ENCODE measurements at places on chromosomes 5 and 9.

DNA sequence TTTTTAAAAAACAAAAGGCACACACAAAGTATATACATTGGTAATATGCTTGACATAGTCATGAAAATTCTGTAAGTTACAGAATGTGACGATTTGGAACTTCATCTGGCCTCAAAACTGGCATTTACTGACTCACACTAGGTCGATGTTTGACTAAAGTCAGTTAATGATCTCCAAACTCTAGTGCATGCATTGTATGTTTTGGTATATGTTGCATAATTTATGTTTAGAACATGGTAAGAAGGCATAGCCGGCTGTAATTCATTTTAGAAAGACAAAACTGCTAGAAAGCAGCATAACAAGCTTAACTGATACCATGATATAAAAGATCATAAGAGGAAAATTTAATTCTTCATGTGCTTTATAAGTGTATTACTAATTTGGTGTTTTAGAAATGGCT, 58.6 kb upstream of the RICTOR start:
- no peak for DNase-seq

DNA sequence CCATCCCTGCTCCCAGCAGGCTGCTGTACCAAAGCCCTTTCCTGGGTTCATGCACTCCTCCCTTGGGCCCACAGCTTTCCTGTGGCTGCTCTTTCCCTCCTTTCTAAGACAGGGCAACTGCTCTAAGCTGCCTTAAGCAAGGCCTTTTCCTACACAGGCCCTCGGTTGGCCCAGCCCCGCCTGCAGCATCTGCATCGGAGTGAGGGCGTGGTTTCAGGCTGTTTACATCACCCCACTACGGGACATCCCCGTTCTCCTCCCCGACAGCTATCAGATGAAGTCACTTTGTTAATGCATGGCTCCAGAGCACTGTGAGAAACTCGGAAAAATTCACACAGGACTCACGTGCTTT, 3.4 kb downstream of the DPH7 start:
- DNase-seq: no peak

GRCh38 chr5:13250464-13251291, 693.8 kb downstream of the DNAH5 start:
- DNase-seq: no peak

GRCh38 chr5:7828269-7828668, 22.7 kb downstream of the CFAP90 start:
- no peak for DNase-seq

GRCh38 chr9:137302118-137302448, at the start of gene NRARP:
Gene NRARP (minus strand): TSS chr9:137302271. CDS start chr9:137301928, 343 bp downstream.
- DNase-seq: no peak

- no peak for DNase-seq
These were observed 44.8 kb downstream of the LURAP1L start for GRCh38 chr9:12819436-12820185.

DNA sequence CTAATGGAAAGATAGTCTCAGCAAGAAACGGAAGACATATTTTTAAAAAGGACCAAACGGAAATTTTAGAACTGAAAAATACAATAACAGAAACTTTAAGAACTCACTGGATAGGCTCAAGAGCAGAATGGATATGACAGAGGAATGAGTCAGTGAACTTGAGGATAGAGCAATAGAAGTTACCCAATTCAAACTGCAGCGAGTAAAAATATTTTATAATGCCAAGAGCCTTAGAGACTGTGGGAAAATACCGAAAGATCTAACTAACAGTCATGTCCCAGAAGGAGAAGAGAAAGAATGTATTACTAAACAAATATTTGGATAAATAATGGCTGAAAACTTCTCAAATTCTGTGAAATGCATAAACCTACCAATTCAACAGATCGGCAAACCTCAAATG, 40.8 kb downstream of the ADAMTS2 start:
- DNase-seq: no peak

- no peak for DNase-seq
These were observed at the start of gene CARD19 for GRCh38 chr9:93096131-93096802. Gene CARD19 (plus strand): TSS chr9:93096217. CDS start chr9:93096346, 129 bp downstream.

GRCh38 chr5:162496100-162496808, 428.7 kb downstream of the GABRG2 start:
- peak; percentile 70 for DNase-seq

DNA sequence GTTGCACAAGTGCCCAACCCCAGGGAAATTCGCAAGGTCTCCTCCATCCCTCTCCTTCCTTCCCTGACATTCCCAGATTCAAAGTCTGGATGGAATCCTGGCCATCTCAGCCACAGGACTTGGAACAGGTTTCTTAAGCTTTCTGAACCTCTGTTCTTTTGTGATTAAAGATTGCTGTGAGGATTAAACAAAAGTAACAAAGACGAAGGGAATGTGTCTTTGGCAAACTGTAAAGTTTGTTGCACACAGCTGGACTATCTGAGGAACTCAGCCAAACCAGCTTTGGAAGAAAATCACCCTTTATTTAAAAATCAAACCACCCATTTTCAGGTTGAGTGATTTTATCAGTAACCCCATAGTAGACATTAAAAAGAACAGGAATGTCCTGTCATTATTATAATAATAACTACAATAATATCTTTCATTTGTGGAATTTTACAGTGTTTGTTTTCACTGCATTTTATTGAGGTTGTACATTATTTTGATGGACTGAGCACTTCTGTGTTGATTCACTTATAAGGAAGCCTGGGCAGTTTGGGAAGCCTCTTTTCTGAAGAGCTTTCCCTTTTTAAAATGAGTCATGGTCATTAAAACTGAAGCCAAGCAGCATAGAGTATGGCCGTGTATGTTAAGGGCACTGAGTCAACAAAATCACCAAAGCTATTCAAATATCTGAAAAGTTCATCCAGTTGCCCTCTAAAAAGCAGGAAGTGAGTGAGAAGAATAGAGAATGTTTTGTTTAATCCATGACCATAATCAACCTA, 310.2 kb downstream of the AGTPBP1 start:
- DNase-seq: peak; percentile 60

DNA sequence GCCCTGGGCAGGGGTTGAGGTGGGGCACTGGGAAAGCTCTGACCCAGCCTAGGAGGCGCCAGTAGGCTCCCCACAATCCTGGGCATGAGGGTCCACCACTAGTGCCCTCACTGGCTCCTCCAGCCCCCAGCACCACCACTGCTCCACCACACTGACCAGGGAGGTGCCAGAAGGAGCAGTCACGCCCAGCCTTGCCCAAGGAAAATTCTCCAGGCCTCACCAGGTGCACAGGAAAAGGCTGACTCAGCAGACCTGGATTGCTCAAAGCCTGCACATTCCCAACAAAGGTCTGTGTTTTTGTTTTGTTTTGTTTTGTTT, 62.9 kb downstream of the ZNF354C start:
- DNase-seq: no peak

DNA sequence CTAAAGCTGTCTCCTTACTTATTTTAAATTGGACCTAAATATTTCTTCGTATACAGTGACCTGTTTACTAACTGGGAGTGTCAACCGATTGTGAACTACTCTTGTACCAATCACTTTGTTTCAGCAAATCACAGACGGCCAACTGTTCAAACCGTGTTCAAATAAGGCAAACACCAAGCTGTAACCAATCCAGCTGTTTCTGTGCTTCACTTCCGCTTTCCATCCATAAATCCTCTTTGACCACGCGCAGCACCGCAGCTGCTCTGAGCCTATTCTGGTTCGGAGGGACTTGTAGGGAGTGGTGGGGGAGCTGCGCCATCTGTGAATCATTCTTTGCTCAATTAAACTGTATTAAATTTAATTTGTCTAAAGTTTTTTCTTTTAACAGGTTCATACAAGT, 4.8 kb upstream of the FAM240B start:
- DNase-seq: no peak

DNA sequence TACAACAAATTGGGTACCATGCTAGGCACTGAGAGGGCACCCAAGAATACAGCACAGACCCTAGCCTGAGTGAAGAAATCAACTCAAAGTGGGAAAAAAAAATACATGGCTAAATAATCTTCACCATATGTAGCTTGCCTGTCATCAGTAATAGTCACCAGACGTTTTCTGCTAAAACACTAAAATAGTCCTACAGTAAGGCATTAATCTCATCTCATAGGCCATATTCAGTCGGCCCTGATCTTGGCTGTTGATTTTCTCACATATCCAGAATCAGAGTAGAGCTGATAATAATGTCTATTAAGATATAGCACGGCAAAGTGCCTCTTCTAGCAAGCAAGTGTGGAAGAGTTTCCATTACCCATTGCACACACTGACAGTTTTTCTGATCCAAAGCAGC, 322.1 kb upstream of the SLC30A5 start:
- no peak for DNase-seq

GRCh38 chr9:23088932-23089364, 642.3 kb downstream of the DMRTA1 start:
- DNase-seq: no peak

- no peak for DNase-seq
These were observed 6.5 kb upstream of the GGTA1 start for GRCh38 chr9:121505903-121506735.

GRCh38 chr5:144275329-144275728, 104.7 kb downstream of the KCTD16 start:
- DNase-seq: no peak

DNA sequence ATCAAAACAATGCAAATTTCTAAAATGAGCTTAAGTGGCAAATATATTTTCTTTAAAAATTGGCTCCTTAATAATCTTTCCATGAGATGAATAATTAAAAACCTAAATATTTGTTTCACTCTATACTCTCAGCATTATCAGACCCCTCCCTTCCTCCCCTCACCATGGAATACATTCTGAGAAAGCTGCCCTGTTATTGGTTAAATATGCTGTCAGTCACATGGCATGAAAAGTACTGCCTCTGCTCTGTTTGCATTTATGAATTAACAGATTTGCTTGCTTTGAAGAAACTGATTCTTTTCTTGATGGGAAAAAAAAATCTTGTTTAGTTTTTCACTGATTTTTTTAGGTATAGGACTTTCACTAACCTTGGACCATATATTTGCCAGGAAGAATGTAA, 17.0 kb upstream of the RPS23 start:
- DNase-seq: no peak

DNA sequence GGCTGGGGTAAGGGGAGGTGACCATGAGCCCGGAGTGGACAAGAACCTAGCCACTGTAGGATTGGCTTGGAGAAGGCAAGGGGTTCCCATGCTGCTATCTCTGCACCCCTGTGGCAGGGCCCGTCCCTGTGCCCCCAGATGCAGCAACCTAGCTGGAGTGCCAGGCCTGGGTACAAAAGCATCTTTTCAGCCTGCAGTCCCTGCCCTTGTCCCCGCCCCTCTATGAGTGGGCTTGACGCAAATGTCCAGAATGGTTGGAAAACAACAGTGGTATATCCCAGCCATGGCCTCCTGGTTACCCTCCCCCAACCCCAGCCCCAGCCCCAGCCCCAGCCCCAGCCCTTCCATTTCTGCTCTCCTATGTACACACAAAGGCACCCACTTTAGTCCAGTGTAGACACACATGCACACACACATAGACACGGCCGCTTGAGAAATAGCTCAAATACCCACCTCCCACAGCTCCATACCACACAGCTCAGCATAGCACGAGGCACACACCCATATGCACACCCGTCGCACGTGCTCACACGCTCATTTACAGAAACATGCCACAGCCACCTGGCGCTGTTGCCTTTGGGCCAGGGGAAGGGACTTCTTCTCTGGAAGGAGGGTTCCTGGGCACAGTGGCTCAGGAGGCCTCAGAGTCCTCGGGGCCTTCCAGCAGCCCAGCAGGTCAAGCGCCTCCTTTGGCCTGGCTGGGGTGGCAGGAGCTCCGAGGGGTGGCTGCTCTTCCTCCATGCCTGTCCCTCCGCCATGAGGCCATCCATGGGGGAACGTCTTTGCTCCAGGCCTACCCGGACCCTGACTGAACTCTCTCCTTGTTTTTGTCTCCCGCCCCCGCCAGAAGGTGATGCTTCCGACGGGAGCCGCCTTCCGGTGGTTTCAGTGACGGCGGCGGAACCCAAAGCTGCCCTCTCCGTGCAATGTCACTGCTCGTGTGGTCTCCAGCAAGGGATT, 34.1 kb downstream of the CXXC5 start:
- no peak for DNase-seq

- no peak for DNase-seq
These were observed 42.3 kb upstream of the MCTP1 start for GRCh38 chr5:95327211-95327610.

DNA sequence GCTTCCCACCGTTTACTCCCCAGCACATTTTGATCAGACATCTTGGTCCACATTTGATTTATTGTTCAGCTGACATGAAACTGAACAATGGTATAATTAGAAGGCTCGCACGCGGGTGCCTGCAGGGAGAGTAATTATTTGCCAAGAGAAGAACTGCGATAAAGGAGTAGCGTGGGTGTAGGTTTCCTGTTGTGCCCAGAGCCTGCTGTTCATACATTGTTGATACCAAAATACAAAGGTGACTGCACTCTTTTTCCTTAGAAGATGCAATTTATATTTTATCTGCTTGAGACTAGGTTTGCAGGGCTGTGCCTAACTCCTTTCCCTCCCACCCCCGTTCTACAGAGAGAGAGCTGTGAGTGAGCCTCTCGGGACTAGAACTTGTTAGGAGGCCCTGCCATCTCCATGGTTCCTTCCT, 241.8 kb upstream of the MSX2 start:
- no peak for DNase-seq

DNA sequence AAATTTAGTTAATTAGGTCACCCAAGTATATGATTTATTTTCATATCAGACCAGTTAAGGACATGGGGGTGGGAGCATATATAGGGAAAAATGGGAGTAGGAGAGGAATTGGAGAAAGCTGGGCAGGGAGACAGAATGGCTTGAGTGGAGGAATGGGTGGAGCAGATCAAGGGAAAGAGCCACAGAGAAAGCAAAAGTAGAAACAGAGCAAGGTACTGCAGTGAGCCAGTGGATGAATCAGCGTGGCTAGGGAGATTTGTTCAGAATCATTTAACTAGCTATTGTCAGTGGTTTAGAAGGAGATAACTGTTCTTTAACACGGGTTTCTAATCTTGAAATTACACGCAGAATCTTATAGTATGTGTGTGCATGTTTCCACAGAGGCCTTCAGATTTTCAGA, 37.4 kb downstream of the SNX24 start:
- DNase-seq: no peak

GRCh38 chr5:172845154-172845553, 11.1 kb downstream of the ERGIC1 start:
- peak; percentile 44 for DNase-seq

GRCh38 chr5:179802207-179802883, 4.3 kb downstream of the MGAT4B start:
- DNase-seq: no peak

DNA sequence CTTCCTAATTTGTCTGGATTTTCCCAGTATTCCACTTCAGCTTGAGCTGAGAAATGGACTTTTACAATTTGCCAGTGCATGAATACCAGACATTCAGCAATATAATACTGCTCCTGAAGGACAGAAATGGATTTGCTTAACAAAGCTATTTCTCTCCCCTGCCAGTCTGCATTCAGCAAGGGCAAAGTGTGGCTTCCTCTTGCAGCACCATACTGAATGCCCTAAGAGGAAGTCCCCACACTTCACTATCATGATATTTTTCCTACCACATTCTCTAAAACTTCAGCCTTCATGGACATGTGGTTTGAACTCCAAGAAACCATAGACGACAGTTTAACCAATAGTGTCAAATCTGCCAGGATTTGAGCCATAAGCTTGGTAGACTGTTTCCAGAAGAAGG, 19.8 kb upstream of the TLE4 start:
- DNase-seq: no peak

GRCh38 chr5:125554355-125554754, 807.9 kb upstream of the ZNF608 start:
- DNase-seq: no peak
